CD4-positive, alpha-beta T cell treated with Interleukin-15 for 1 hour (primary cell): ENCODE measurements at places on chromosomes 16 and 17.

- DNase-seq: no peak
These were observed 6.5 kb downstream of the STX8 start for GRCh38 chr17:9568957-9569588.

DNA sequence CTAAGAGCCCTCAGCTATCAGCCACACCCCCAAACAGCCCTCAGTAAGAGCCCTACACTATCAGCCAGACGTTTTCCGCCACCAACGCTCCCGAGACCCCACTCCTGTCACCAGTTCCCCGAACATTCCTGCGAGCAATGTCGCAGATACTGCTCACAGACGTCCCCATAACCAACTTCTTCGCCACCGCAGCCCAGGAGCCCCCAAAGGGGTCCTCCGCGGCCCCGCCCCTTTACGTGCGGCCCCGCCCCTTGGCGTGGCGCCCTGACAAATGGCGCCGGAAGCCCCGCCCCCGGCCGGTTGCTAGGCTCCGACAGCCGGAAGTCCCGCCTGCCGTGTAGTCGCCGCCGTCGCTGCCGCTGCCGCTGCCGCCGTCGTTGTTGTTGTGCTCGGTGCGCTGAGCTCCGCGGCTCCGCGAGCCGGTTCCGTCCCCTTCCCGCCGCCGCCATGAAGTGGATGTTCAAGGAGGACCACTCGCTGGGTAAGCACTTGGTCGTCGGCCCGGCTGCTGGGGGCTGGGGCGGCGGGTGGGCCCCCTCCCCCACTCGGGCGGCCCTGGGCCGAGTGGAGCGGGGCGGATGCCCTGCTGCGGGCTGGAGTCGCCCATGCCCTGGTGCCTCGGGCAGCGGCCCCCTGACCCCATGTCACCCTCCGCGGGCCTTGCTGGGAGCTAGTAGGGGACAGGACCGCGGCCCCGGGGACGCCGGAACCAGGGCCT lies at the start of gene GABARAPL2:
GABARAPL2 (plus strand) TSS at position 340 of the 718 bp plus-strand sequence; CDS start at position 448, 108 bp downstream.
- DNase-seq: peak; percentile 91

DNA sequence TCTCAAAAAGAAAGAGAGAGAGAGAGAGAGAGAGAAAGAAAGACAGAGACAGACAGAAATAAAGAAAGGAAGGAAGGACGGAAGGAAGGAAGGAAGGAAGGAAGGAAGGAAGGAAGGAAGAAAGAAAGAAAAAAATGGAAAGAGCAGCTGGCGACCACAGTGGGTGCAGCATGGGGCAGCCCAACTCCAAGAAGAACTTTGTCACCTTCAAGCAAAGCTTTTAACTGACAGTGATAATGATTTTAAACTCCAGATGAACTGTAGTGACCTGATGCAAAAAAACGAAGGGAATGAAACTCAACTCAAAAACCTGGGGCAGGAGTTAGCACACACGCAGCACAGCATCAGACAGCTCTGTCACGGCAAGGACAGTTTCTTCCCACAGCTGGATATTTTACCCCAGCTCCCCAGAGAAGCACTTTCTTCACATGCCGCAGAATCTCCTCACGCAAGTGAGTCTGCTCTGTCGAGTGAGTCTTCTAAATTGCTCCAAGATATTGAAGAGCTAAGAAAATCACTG lies 5.0 kb upstream of the ARHGAP17 start:
- no peak for DNase-seq

DNA sequence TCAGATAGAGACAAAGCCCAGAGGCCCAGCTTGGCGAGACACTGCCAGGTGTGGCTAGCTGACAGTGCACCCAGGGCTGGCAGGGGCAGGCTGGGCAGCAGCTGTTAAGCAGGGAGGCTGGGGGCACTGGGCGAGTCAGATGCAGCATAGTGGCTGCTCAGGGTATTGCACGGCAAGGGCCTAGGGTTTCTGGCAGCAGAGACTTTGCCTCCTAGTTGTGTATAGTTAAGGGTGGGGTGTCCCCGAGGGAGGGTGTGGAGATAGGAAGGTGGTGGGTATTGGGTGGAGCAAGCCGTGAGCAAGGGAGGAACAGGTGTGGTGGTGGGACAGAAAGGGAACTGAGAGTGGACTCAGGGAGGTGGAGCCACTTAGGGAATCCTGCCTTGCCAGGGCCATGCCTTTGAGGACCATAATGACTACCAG lies 66.0 kb downstream of the SMPD3 start:
- no peak for DNase-seq

DNA sequence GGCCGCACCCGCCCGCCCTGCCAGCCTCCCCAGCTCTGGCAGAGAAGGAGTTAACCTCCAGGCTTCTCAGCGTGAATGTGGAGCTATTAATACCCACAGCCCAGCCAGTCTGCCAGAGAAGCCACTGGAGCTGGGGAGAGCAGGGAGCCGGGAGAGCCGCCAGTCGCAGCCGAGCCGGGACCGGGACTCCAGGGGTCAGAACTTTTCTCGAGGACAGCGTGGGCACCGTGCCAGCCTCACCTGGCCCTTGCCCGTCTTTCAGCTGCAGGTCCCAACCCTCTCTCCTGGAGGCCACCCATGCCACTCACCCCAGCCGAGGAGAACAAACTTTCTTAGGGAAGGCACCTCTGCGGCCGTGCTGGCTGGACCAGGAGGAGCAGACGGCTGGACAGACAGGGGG lies 33.8 kb upstream of the SBK1 start:
- DNase-seq: no peak

GRCh38 chr16:16109453-16110110 lies 113.7 kb downstream of the ABCC6 start:
- DNase-seq: no peak

DNA sequence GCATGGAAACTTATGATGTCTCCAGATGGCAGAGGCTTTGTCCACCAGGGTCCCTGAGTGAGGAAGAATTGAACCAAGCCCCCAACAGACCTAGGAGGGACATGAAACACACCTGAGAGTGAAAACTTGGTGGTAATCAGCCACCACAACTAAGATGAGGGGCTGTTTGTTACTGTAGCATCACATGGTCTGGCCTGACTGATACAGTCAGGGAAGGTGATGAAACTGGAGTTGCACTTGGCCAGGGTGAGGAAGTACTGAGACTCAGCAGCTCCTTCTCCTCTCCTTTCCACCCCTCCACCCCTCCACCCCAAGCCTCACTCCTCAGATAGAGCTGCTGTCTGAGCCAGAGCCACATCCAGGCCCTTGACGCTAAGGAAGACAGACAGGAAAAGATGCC lies 37.2 kb downstream of the C16orf82 start:
- DNase-seq: no peak

GRCh38 chr17:39663688-39664580 lies 1.2 kb upstream of the TCAP start:
- DNase-seq: no peak

DNA sequence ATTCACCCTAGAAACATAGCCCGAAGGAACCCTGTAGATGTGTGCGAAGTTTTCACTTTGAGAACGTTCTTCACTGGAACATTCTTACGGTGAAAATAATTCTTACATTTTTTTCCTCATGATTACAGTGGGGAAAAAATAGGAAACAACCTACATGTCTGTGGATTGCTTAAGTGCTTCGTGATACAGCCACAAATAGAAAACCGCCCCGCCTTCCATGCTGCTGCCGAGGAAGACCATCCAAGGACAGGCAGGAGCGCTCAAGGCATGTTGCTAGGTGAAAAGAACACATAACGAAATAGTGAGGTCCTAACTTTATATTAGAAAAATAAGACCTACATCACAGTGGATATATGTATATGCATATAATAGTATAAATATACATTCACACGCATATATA lies 78.8 kb downstream of the BMERB1 start:
- no peak for DNase-seq

DNA sequence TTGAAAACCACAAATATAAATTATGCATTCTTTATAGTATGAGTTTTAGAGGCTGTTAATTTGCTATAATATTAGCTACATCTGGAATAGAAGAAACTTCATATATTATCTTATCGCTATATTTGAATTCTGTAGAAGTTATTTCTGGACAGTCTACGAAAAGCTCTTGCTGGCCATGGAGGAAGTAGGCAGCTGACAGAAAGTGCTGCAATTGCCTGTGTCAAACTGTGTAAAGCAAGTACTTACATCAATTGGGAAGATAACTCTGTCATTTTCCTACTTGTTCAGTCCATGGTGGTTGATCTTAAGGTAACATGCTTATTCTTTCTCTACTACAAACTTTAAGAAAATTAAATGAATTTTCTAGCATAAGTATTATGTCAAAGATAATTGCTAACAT lies 96.8 kb downstream of the OMG start:
- DNase-seq: no peak

DNA sequence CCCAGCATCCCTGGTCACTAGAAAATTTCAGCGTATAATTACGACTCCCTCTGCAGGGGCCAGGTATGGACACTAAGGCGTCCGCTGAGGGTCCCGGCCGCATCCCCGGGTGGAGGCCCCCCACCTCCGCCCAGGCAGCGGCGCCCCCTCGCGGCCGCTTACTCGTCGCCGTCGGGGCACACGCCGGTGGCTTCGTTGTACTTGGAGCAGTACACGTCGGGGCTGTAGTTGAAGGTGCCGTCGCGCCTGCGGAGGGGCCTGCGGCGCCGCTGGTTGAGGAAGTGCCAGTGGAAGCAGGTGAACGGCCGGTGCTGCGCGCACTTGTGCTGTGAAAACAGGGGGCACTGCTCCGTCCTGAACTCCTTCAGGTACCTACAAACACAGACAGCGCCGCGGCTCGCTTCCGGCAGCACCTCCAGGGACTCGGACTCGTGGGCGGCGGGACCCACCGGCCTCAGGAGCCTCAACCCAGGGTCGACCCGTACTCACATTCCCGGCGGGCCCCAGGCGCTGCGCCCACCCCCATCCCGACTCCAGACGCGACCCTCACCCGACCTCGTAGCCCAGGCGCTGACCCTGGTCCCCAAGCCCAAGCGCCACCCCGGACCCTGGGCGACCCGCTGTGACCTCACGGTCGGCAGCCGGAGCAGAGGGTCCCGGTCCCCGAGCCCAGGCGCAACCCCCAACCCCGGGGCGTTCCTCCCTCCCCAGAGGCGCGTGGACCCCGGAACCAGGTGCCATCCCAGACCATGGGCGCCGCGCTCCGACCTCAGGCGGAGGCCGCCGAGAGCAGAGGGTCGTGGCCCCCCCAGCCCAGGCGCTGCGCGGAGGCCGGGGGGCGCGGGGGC lies 596 bp downstream of the UNKL start:
- peak; percentile 73 for DNase-seq

GRCh38 chr17:7080456-7081041 lies 498 bp upstream of the CLEC10A start:
- DNase-seq: no peak
